Lower leg skin (tissue), 4 donors: ENCODE measurements at places on chromosomes 13 and 19.

GRCh38 chr13:34523406-34523805 is 418.7 kb upstream of the NBEA start:
- DNase-seq = no peak

- DNase-seq = no peak
These were observed 9.0 kb downstream of the ABHD8 start for GRCh38 chr19:17294051-17294891.

DNA sequence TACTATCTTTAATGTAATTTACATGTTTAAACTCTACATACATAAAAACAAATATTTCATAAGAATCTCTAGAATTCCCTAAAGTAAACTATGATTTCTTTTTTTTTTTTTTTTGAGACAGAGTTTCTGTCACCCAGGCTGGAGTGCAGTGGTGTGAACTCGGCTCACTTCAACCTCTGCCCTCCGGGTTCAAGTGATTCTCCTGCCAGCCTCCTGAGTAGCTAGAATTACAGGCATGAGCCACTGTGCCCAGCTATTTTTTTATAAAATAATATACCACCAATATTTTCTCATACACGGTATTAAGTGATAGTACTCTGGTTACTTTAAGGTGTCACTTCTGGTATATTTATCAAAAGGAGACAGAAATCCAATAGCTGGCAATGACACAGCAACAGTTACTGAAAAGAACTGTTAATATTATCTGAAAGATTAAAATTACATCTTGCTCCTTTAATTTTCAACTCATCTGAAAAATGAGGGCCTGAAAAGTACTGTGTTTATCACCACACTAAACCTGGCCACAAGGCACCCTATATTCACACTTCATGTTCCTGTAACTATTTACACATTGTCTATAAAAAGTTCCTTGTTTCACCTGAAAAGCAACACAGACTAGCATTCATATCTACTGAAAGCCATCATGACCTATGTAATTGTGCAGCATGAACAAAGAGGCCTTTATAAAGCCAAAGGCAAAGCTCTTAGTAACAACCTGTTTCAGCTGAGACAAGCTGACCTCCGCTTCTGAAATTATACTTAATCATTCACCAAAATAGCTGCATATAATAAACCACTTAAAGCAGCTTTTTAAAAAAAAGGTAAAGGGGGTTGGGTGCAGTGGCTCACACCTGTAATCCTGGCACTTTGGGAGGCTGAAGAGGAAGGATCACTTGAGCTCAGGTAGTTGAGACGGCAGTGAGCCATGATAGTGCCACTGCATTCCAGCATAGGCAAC is 106.1 kb downstream of the SLC25A15 start:
- no peak for DNase-seq

- no peak for DNase-seq
These were observed at the start of gene LAIR1 for GRCh38 chr19:54364775-54365257. Gene LAIR1 (minus strand): TSS chr19:54364931. CDS start chr19:54364804, 127 bp downstream.

- DNase-seq = no peak
These were observed 120.2 kb downstream of the UBL3 start for GRCh38 chr13:29730253-29730652.

- no peak for DNase-seq
These were observed 5.0 kb upstream of the SPRY2 start for GRCh38 chr13:80345771-80346510.

DNA sequence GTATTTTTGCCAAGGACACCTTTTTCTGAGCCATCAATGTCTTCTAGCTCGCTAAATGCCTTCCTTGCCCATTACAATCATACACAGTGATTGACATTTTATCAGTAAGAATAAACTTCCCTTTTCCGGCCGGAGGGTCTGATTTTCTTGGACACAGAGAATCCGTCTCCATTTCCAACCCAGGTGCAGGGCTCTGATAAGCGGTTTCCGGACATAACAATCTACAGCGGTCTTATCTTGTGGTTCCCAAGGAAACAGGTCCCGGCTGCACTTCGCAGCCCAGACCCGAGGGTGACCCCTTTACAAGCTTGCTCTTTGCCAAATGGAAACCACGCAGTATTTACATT is 5.1 kb upstream of the ZNF77 start:
- DNase-seq = no peak
